ENCODE measurements at places on chromosomes 11 and 22.

GRCh38 chr11:132610791-132611190 is 921.5 kb downstream of the OPCML start:
- no peak for DNase-seq

GRCh38 chr11:81211050-81211449 is 1522.6 kb downstream of the FAM181B start:
- no peak for DNase-seq

DNA sequence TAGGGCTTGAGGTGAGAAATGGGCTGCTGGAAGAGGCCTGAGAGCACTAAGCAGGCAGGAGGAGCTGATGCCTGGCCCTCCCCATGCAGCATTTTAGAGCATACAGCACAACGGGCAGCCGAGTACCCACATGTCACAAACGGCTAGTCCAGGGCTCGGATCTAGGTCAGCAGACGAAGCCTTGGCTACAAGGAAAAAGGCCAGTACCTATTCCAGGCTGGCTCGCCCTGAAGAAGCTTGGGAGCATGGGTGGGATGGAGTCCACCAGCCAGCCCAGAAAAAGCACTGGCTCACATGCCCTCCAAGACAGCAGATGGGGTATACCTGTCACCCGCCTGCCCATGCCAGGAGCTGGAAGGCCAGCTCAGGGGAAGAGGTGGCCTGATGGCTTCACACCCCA is 9.6 kb downstream of the UFD1 start:
- DNase-seq: no peak

DNA sequence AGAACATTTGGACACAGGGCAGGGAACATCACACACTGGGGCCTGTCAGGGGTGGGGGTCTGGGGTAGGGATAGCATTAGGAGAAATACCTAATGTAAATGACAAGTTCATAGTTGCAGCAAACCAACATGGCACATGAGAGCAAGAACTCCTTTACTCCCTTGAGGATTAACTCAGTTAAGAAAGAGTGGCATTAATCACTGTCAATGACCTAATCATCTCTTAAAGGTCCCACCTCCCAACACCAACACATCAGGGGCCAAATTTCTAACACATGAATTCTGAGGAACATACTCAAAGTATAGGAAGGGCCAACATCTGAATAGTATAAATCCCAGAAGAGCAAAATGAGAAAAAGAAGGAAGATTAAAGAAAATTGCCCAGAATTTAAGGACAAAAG is 272.9 kb downstream of the SWAP70 start:
- DNase-seq: no peak

- DNase-seq: no peak
These were observed 774.3 kb downstream of the FAM181B start for GRCh38 chr11:81959341-81959740.

All from stimulated activated CD4-positive, alpha-beta T cell treated with anti-CD3 and anti-CD28 coated beads, Interleukin-4, amount 100 ng/mL, for 48 hours (primary cell).